A549 treated with CORT108297 at 1 μM for 4 hours (cell line): ENCODE measurements at places on chromosomes 11 and 22. TPM values are rescaled to one million over a fixed set of nuclear protein-coding genes. Genes with fewer than 3 reads are reported as not detected.

Gene EMID1
- total RNA-seq = 0.16 to 0.65 TPM (median 0.33 TPM) in 5 replicates

Gene INPP5J
- total RNA-seq = 0.50 to 0.78 TPM (median 0.72 TPM) in 5 replicates

Gene MMP13
- 0.05 TPM in 2 of 5 replicates, not detected in the others for total RNA-seq

Gene SLC37A2
- total RNA-seq = 0.12 to 0.17 TPM (median 0.13 TPM) in 4 of 5 replicates, not detected in the other

Gene SCUBE2
- 0.38 to 0.82 TPM (median 0.43 TPM) in 5 replicates for total RNA-seq
